ENCODE measurements at places on chromosomes 16 and 17.

DNA sequence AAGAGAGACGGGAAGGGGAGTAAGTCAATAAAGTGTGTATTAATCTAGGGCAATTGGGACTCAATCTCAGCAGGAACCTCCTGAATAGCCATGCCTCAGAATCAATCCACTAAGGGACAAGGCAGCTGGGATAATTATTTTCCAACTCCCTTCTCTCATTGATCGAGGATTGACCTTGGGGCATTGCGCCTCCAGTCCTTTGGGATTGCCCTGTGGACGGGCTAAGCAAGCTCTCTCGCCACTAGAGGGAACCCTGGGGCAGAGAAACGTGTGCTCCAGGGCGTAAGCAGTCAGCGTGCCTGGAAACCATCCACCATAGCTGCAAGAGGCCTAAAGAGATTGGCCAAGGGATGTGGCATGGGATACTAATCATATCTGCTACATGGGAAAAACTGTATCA is 53.9 kb upstream of the ERCC4 start:
- peak; percentile 18 for DNase-seq

DNA sequence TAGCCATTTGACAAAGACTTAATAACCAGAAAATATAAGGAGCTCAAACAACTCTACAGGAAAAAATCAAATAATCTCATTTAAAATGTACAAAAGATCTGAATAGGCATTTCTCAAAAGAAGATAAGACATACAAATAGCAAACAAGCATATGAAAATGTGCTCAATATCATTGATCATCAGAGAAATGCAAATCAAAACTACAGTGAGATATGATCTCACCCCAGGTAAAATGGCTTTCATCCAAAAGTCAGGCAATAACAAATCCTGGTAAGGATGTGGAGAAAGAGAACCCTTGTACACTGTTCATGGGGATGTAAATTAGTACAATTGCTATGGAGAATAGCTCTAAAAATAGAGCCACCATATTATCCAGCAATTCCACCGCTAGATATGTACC is 43.1 kb downstream of the HSD17B2 start:
- no peak for DNase-seq

DNA sequence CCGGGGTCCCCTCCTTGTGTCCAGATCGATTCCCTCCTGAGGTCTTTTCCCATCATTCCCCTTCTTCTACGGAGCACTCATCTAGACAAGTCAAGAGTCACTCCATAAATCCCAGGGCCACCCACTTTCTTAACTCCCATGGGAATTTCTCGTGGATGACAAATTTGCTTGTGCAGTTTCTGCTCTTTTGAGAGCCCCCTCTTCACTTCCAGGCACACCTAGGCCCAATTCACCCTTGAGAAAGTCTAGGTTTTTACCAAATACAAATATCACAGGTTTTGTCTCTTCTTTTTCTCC is 522 bp upstream of the POLDIP2 start:
- no peak for DNase-seq

DNA sequence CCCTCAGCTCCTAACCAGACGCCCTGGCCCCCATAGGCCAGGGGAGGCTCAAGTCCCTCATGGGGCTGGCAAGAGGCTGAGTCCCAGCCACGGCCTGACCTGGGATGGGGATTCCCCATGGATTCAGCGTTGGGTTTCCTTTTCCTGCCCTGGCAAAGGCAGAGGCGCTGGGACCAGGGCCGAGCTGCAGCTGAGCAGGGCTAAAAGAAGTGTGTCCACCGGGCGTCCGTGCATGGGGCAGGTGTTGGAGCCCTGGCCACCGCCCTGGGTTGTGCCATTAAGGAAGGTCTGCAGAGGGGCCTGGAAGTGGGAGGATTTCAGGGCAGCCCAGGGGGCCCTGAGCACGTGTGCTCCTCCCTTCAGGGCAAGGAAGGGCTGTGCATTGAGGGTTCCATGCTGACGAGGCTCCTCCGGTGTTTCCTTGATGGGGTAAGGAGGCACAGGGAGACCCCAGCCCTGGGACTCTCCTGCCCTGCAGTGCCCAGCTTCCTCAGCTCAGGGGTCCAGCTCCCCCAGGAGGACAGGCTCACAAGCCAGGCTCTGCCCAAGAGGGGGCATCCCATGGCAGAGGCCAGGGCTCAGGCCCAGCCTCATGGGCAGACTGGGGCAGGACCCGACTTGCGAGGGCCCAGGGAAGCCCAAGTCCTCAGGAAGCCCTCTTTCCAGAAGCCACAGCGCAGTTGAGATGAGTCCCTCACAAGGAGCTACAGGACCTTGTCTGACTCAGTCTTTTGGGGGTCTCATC is 10.1 kb downstream of the TBC1D26 start:
- no peak for DNase-seq

GRCh38 chr17:8793649-8794048 is 5.5 kb downstream of the MFSD6L start:
- no peak for DNase-seq

GRCh38 chr17:57522042-57523005 is 222.8 kb downstream of the CCDC182 start:
- DNase-seq = no peak

DNA sequence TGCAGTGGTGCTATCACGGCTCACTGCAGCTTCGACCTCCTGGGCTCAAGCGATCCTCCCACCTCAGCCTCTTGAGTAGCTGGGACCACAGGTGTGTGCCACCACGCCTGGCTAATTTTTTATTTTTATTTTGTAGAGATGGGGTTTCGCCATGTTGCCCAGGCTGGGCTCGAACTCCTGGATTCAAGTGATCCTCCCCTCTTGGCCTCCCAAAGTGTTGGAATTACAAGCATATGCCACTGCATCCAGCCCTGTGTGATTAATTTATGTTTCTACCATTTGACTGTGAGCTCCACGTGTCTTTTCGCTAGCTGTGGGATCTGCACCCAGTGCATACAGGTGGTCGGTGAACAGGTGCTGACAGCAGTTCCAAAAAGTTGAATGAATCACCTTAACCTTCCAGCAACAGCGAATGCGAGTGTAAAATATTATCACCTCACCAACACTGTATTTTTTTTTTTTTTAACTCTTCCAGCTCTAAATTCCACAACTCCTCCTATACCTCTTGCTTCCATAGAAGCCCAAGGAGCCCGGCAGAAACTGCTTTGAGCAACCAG is 484 bp upstream of the NUDT7 start:
- DNase-seq = no peak

DNA sequence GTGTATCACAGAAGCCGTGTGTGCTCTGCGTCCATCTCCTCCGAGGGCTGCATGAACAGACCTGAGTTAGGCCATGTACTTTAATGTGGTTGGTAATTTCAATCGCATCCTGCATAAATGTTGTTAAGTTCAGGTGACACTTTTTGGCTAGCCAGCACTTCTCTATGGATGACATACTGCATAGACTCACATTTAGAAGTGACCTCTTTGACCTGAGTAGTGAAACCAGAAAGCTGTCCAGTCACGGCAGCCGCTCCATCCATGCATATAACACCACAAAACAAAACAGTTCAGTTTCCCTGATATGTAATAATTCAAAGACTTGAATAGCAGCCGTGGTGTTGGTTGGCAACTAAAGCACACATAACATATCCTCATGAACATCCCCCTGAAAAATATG is 94.1 kb downstream of the CYTH1 start:
- DNase-seq = no peak

GRCh38 chr16:78283548-78284251 is 184.2 kb downstream of the WWOX start:
- DNase-seq = no peak

GRCh38 chr17:60043846-60044245 is 34.9 kb downstream of the HEATR6 start:
- no peak for DNase-seq

DNA sequence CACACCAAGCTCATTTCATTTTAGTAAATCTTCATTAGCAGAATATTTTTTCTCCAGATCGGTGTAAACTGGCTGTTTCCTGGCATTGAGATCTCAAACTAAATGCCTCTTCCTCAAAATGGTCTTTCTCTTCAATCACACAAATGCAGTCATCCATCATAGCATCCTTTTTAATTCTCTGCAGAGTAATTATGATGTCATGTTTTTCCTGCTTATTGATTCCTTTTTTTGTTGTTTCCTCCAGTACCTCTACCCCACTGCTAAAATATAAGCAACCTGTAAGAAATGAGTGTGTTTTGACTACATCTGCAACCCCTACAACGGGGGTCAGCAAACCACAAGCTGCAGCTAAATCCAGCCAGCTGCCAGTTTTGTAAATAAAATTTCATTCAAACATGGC is 65.6 kb upstream of the TOM1L1 start:
- DNase-seq = no peak

DNA sequence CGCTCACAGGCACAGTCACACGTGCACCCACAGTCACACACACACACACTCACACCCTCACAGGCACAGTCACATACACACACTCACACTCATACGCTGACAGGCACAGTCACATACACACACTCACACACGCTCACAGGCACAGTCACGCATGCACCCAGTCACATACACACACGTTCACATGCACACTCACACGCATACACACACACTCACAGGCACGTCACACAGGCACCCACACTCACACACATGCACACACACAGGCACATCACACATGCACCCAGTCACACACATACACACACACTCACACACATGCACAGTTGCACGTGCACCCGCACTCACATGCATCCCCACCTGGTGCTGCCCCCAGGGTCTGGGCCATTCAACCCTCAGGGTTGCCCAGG is 46.1 kb upstream of the CBFA2T3 start:
- DNase-seq = no peak

DNA sequence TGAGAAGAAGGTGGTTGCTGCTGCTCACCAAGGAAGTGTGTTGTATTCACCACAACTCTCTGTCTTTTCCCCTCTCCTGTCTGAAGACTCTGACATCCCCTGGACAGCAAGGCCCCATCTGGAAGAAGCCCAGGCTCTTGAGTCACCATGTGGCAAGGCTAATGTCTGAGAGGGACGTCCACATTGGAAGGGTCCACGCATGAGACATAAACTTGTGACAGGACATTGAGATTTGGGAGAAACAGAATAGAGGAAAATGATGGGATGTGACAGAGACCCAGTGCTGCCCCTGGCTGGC is 176.5 kb downstream of the IRF8 start:
- DNase-seq = no peak

DNA sequence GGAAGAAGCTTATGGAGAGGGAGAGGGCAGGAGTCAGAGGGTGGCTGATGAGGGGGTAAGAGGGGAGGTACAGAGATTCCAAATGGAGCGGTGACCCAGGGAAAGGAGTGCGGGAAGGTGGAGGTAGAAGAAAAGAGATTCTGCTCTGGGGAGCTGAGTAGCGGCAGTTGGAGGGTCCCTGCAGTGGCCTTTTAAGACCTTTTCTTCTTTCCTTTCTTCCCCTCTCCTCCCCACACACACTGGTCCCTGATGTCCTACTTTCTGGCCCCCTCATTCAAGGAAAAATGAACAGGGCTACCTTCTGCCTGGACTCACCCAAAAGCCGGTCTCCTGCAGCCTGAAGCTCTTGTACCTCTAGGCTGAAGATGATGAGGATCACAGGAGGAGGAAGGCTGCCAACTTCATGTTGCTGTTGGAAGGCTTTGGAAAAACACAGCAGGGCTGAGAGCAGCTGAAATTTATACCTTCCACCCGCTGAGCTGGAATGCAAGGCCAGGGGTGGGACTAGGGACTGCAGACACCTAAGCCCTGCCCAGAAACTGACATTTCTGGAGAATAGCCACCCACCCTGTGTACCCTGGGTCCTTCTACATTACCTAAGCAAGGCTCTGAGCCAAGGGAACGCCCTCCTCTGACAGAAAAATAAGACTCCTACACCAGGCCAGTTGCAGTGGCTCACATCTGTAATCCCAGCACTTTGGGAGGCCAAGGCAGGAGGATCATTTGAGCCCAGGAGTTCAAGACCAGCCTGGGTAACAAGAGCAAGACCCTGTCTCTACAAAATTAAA is 9.4 kb upstream of the HEATR6 start:
- DNase-seq = no peak

- DNase-seq = no peak
These were observed 59.7 kb downstream of the IL21R start for GRCh38 chr16:27461483-27462171.

- peak; percentile 49 for DNase-seq
These were observed 901 bp downstream of the CDYL2 start for GRCh38 chr16:80803339-80804055.

DNA sequence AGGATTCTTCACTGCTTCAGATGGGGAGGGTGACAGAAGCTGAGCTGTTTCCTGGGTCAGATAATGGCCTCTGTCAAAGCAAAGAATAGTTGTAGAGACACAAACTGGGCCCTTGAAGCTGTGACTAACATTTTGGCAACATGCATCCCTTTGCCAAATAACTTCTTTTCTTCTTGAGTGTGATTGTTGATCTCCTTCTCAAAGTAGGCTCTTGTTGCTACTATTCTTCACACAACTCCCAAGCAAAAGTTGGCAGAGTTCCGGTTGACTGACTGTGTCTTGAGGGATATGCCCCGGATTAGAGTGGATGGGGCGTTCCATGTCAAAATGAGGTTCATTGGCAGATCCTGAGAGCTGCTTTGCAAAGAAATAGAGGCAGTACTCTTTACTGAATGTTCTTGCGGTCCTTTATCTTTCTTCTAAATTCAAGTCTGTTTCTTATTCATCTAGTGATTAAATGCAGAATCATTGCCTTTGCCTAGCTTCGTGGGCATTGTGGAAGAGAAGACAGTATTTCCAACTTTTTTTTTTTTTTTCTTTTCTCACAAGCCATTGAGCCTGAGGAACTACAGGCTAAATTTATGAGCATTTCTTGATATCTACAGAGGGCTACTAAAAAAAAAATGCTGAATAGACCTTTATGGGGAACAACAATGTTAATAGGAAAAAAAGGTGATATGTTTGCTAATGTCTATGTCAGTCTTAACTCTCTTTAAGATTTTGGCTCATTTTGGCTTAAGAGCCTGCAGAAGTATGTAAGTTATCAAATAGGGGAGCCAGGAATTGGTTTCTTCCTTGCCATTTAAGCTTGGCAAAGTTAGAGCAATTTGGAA is 5.8 kb downstream of the WIPF2 start:
- no peak for DNase-seq

DNA sequence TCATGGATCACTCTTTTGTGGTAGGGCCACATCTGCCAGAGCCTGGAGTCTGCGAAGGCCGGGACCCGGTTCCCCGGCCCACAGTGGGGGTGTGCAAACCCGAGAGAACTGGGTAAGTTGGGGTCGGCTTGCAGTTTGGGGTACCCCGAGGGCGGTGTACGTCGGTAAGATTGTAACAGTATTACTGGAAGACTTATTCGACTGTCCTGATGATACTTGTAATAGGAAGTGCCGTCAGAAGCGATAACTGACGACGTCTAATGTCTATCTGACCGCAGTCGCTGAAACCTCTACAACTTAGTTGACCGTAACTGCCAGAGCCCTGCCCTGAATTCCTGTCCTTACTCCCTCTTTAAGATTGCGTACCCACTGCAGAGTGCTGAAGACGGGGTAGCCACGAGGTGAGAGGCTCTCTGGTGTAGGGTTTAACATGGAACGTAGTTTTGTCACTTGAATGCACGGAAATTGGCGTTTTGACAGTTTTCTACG is 24.0 kb downstream of the TRPV2 start:
- peak; percentile 30 for DNase-seq

All from CD4-positive, alpha-beta T cell treated with Interleukin-2 at 100 ng/mL for 4 hours (primary cell).